ENCODE measurements at places on chromosomes 3 and 15.

- no peaks in the 10 kb centered on the region for H3K27me3 ChIP-seq
- no peak for DNase-seq
- H3K4me1 ChIP-seq, result no peaks in the 10 kb centered on the region
- peaks cover 8% of the 10 kb centered on the region for H3K36me3 ChIP-seq
- no peak overlapping the region for H3K27ac ChIP-seq
Measured at GRCh38 chr3:120726791-120727190, 15.5 kb downstream of the RABL3 start.

DNA sequence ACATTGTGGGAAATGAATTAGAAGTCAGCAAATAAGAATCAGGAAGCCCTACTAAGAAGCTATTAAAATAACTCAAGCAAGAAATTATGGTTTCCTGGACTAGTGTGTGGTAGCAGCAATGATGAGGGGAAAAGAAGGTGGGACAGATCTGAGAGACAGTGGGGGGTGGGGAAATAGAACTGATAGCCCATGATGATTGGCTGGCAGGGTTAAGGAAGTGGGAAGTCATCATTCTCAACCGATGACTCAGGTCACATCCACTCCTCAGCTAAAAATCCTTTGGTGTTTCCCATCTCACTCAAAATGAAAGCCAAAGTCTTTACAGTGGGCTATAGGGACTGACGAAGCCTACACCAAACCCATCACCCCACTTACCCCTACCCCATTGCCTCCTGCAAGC is 153.9 kb upstream of the ARHGEF26 start:
- H3K27me3 ChIP-seq, result no peaks in the 10 kb centered on the region
- DNase-seq, result no peak
- H3K4me1 ChIP-seq, result no peaks in the 10 kb centered on the region
- H3K27ac ChIP-seq, result no peak overlapping the region
- H3K36me3 ChIP-seq, result no peaks in the 10 kb centered on the region
- H3K4me3 ChIP-seq, result no peak overlapping the region

DNA sequence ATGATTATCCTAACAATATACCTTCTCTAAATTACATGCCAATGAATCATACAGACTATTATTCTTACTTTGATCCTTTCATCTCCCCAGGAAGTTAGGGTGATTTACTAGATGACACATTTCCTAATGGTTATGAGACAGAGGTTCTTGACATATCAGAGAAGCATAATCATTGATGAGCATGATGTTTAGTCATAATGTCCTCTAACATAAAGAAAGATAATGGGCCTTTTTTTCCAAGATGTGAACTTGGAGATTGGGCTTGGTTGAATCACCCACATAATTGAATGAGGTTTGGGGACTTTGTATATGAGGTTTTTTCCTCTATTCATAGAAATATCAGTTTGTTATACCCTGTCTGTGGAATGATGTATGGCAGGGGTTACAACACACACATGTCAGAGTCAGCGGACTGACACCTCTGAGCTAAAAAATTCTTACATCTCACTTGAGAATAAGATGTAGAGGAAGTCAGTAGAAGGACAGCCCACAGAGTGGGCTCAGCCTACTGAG is 69.7 kb upstream of the DCBLD2 start:
- H3K27ac ChIP-seq, result no peak overlapping the region
- DNase-seq, result no peak
- H3K4me1 ChIP-seq, result no peaks in the 10 kb centered on the region
- no peak overlapping the region for H3K4me3 ChIP-seq
- peaks cover 6% of the 10 kb centered on the region for H3K36me3 ChIP-seq
- H3K27me3 ChIP-seq, result no peaks in the 10 kb centered on the region

GRCh38 chr3:58880182-58880581 is 169.6 kb downstream of the CFAP20DC start:
- no peaks in the 10 kb centered on the region for H3K36me3 ChIP-seq
- no peaks in the 10 kb centered on the region for H3K27me3 ChIP-seq
- no peak for DNase-seq
- peaks cover 3% of the 10 kb centered on the region for H3K4me1 ChIP-seq
- H3K4me3 ChIP-seq, result no peak overlapping the region

- H3K4me3 ChIP-seq, result no peak overlapping the region
- no peak for DNase-seq
- no peaks in the 10 kb centered on the region for H3K4me1 ChIP-seq
- H3K27ac ChIP-seq, result no peak overlapping the region
Measured at GRCh38 chr3:28149960-28150359, 91.5 kb upstream of the CMC1 start.

- no peak overlapping the region for H3K27ac ChIP-seq
- no peaks in the 10 kb centered on the region for H3K36me3 ChIP-seq
- no peaks in the 10 kb centered on the region for H3K27me3 ChIP-seq
- no peak overlapping the region for H3K4me3 ChIP-seq
- DNase-seq, result no peak
- 0 out of 2 replicates have a peak, but pooled peaks cover 3% of the 10 kb centered on the region for H3K4me1 ChIP-seq
Measured at GRCh38 chr3:159632128-159632527, 356.5 kb upstream of the IL12A start.

GRCh38 chr3:171225708-171226107 is 199.2 kb upstream of the SLC2A2 start:
- H3K4me3 ChIP-seq, result no peak overlapping the region
- no peak overlapping the region for H3K27ac ChIP-seq
- no peaks in the 10 kb centered on the region for H3K4me1 ChIP-seq

- H3K4me3 ChIP-seq, result no peak overlapping the region
- H3K27me3 ChIP-seq, result no peaks in the 10 kb centered on the region
- no peak for DNase-seq
- H3K4me1 ChIP-seq, result no peaks in the 10 kb centered on the region
- H3K36me3 ChIP-seq, result no peaks in the 10 kb centered on the region
- H3K27ac ChIP-seq, result no peak overlapping the region
Measured at GRCh38 chr3:40771112-40771511, 246.4 kb downstream of the ZNF621 start.
